LHCN-M2 (cell line): ENCODE measurements at places on chromosomes 2 and 18.

- DNase-seq: no peak
These were observed 31.6 kb downstream of the RAB27B start for GRCh38 chr18:54859667-54860421.

DNA sequence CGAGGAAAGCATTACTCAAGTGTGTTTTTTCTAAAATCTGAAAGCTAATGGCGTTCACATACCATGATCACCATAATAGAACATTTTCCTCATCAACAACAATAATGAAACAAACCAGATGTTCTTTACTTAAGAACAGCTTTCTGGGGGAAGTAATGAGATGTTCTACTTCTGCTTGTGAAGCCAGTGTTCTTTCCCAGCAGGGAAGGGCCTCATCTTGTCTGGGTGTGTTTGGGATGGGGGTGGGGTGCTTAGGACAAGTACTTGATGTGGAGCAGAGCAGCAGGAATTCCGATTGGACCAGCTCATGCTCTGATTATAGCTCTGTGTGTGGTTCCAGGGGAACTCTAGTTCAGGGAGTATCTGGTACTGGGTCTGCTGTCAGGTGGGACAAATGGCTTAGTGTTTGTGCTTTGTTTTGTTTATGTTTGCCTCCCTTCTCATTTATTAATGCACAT lies 163.0 kb upstream of the NOSTRIN start:
- DNase-seq: peak; percentile 41

DNA sequence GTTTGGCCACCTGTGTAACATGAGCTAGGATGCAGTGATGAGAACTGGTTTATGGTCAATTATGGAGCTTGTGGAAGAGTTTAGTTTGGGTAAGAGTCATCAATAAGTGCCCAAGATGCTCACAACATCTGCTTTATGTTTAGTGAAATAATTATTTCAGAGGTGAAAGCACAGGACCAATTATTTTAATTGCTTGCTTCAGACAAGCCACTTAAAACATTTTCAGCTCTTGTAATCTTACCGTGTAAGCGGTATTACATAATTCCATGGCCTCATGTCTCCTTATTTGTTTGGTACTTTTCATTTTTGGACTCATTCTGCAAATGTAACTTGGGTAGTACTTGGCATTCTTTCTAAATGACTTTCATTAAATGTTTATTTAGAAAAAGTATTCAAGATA lies 5.4 kb downstream of the B3GNT2 start:
- no peak for DNase-seq

DNA sequence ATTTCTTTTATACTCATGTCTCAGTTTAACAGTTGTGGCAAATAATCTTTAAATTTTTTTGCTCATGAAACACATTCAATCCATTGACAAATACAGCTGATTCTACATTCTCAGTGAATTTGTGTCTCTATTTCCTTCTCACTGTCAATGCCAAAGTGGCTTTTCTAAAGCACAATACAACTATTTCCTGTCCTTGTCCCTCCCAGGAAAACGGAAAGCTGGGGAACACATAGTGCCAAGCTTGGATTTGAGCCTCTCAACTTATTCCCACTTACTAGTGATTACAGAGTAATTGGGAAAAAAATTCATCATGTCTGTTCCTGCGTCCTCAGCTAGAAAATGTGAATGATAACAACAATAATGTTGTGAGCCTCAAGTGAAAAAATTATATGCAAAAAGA lies 899.7 kb upstream of the CDH2 start:
- no peak for DNase-seq

DNA sequence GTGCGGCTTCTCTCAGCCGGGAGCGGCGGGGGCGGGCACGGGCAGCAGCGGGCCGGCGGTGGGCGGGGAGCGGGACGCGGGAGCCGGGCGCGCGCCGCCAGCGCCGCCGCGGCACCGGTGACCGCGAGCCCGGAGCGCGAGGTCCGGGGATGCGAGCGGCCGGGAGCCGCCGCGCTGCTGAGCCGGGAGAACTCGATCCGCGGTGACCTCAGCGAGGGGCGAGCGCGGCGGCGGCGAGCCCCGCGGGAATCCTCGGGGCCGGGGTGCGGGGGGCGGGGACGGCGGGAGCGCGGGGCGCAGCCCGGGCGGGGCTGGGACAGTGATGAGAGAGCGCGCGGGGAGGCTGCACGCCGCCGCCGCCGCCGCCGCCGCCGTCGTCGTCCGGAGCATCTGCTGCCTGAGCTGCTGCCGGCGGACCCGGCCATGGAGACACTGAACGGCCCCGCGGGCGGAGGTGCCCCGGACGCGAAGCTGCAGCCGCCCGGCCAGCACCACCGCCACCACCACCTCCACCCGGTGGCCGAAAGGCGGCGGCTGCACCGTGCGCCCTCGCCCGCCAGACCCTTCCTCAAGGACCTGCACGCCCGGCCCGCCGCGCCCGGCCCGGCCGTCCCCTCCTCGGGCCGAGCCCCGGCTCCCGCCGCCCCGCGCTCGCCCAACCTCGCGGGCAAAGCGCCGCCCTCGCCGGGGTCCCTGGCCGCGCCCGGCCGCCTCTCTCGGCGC lies at the start of gene MTCL1:
TSS of gene MTCL1 (plus strand) at position 319 of the 723 bp plus-strand sequence. CDS start at position 424, 105 bp downstream.
- peak; percentile 57 for DNase-seq

- peak; percentile 66 for DNase-seq
These were observed 85.3 kb upstream of the KLF7 start for GRCh38 chr2:207251022-207251421.

DNA sequence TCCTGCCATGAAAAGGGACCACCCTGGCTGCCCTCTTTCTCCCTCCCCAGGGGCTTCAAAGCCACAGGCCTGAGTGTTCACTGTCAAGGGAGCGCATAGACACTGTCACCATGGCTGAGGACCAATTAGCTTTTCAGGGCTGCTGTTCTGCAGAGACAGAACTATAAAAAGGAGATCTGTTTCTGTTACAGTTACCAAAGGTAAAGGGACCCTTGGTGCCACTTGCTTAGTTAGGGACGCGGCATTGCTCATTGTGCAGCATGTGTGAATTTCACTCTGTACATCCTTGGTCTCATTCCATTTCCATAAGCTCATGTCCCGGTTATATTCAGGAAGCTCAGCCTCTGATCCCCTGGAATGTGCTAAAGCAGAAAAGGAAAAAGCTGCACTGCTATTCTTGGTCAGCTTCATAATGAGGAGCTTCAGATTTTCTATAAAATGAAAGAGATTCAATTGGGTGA lies 55.5 kb upstream of the RNF152 start:
- DNase-seq: no peak

DNA sequence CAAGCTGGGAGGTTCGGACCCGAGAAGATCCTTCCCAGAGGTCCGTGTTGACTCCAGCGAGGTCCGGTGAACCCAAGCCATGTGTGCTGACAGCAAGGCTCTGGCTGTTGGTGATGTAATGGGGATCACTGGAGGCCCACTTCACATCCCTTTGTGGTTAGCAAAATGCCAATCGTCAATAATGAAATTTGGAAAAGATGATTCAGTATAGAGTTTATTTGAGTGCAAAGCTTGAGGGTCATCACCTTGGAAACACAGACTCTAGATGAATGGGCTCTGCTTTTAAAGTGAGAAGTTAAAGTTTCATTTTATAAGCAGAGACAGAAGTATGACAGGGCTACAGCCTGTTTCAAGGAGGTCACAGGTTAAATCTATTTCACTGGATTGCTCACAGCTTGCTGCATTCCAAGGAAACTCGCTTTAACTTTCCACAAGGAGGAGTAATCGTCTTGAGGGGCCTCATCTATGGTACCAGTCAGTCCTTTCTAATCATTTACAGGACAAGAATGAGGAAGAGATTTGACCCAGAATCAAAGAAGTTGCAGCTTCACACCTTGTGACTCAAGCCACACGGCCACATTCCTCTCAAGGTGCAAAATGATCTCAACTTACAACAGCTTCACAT lies 140.5 kb downstream of the TPO start:
- DNase-seq: peak; percentile 60

DNA sequence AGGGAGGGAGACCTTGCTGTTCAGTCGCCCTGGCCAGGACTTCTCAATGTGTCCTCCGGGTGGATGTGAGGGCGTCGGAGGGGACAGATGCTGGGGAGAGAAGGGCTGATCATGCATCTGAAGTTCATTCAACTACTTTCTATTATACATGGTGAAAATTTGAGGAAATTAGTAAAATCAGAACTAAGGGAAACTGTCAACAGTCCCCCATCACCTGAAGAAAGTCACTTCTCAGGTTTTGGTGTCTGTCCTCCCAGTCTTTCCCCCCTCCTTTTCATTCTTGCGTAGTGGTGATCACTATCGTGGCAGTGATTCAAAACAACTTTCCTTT lies 17.4 kb upstream of the ACKR3 start:
- no peak for DNase-seq

- DNase-seq: peak; percentile 2
These were observed 629.9 kb downstream of the NRXN1 start for GRCh38 chr2:50401772-50402653.

GRCh38 chr2:37993143-37993542 lies 68.1 kb downstream of the RMDN2 start:
- DNase-seq: no peak

DNA sequence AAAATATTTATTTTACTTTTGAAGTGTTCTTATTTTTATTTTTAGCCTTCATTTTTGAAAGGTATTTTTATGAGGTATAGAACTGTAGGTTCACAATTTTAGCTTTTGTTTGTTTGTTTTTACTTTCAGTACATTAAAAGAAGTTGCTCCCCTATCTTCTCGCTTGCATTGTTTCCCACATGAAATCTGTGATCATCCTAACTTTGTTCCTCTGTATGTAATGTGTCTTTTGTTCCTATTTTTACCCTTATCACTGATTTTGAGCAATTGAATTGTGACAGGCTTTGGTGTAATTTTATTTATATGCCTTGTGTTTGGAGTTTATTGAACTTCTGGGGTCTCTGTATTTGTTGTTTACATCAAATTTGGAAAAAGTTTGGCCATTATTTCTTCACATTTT lies 77.8 kb upstream of the TMEM87B start:
- DNase-seq: no peak

DNA sequence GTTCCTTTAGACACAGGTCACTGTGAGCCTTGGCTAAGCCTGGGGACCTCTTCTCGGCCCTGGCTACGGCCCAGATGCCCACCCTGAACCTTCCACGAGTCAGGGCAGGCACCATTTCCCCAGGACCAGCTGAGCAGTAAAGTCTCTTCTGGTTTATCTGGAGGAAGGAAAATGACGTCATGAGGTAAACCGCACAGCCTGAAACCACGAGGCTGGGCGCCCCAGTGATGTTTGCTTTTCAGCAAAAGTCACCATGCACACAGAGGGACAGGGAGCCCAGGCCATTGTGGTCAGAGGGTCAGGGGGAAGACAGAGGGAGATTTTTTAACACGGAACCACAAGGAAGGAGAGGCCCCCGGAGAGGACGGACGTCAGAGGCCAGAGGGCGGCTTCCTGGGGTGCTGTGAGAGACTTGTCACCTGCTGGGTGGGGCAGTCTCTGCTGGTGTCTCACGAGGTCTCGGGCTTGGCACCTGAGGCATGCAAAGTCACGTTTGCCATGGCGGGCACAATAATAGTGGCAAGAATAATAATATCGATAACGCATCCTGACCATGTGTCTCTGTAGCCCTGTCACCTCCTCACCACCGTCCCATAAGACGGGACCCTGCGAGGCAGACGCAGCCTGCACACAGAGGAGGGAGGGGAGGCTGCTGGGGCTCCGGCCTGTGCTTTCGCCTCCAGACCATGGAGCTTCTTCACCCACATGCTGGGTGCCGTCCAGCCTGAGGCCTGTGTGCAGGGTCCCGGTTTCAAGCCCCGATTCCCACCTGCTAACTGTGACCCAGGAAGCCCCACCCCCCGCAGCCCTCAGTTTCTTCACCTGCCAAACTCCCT lies 33.2 kb upstream of the FOSL2 start:
- DNase-seq: no peak

DNA sequence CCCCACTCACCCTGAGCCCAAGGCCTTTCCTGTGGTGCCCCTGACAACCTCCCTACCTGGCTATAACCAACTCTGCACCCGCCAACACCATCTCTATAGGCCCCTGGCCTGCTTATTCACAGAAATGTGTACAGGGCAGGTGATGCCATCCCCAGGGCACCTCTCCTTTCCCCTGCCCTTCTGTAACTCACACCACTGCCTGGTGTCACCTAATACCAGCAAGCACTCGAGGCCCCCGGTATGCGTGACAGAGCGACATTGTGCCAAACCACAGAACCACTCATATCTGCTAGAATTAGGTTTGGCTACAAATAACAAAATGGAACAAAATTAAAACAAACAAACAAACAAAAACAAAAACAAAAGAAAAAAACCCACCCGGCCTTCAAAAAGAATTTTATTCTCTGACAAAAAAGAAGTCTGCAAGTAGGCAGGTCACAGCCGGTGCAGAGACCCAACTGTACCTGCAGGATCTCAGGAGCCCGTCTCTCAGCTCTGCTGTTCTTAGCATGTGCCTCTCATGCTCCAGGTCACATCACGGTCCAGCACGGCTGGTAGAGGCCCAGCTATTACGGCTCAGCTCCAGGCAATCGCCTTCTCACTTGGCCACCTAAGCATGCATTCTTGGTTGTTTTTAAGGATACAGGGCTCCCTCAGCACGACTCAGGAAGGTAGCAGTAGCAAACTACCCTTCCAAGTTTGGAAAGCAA lies 51.4 kb downstream of the FAM178B start:
- no peak for DNase-seq

DNA sequence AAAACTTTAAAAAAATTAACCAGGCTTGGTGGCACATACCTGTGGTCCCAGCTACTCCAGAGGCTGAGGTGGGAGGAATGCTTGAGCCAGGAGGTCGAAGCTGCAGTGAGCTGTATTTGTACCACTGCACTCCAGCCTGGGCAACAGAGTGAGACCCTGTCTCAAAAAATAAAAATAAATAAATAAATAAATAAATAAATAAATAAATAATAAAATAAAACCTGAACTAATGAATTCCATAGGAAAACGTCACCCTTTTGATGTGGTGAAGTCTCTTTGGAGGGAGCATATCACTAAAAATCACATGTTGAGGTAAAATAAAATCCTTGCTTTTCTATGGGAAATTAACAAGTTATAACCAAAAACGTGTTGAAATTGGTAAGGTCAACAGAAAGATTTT lies 29.6 kb upstream of the ITGAV start:
- no peak for DNase-seq

DNA sequence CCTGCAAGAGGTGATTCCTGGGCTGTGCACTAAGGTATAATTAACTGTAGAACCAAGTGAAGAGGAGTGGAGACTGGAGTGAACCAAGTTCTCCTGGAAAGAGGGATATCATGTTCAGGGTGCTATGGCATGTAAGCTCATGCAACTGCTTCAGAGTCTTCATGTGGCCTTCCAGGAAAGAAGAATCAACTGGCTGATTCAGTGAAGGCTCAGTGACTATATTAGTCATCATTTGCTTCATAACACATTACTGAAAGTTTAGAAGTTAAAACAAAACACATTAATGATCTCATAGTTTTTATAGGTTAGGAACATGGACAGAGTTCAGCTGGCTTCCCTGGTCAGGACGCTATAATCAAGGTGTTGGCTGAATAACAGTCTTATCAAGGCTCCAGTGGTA lies 1200.8 kb upstream of the GYPC start:
- DNase-seq: peak; percentile 73

- peak; percentile 94 for DNase-seq
These were observed 111.5 kb upstream of the SH3BP4 start for GRCh38 chr2:234840336-234840735.

GRCh38 chr18:36706134-36706881 lies 122.5 kb downstream of the TPGS2 start:
- no peak for DNase-seq

- DNase-seq: no peak
These were observed 1923.8 kb upstream of the CELF4 start for GRCh38 chr18:39489431-39489830.
